NCI-H524 (cell line): ENCODE measurements at places on chromosomes 7 and 10.

GRCh38 chr7:48161407-48162125 is 9.7 kb upstream of the ABCA13 start:
- no peak for DNase-seq

- no peak for DNase-seq
Measured at GRCh38 chr7:143289421-143289820, 1.3 kb downstream of the CASP2 start.

DNA sequence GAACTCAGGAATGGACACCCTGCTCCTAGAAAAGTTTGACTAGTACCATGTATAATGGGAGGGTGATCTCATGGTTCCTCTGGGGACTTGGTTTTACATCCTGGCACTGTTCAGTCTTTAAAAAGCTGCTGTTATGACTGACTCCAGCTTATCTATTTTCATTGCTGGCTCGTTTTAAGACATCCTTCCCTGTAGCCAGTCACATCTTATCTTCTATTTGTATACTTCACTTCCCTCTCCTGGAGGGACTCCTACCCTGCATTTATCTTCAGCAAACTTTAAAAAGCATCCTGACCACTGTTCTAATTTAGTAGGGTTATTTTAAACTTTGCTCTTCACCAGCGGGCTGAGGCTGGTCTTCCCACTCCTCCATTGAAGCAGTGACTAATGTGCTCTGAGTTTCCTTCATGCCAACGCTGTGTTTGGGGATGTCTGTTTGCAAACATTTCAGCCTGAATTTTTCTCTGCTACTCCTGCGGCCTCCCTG is 72.9 kb upstream of the ARMC3 start:
- no peak for DNase-seq

DNA sequence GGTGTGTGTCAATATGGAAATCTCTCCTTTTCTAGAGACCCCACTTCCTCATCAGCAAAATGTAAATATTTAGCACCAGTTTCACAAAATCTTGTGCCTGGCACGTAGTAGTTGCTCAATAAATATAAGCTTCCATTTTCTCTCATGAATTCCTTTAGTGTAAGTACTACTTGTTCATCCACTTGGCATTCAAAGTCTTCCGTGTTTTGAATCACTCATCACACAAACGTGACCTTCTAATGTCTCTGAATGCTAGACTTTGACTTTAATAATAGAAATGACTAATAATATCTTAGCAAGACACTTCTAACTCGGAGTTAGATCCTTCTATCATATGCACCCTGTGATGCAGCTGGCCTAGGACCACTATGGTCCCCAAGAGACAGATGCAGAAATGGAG is 168.7 kb upstream of the ZNF32 start:
- no peak for DNase-seq

GRCh38 chr7:74040791-74041520 is 13.0 kb downstream of the ELN start:
- no peak for DNase-seq

GRCh38 chr7:123666492-123666891 is 10.8 kb downstream of the LMOD2 start:
- no peak for DNase-seq

- DNase-seq, result no peak
Measured at GRCh38 chr7:40947566-40947965, 755.3 kb downstream of the INHBA start.

DNA sequence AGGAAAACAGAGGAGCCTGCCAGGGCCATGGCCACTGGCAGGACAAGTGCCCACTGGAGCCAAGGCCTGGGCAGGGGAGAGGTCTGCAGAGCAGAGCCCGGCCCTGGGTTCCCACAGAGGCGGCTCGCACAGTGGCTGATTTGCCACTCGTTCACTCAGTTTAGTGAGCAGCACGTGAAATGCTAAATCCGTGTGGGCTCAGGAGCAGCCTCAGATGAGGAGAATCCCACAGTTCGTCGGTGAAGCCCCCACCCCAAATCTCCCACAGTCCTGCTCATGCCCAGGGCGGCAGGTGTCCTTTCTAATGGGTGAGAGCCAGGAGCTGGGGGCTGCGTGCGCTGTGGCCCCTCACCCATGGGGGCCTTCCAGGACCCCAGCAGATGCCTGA is 107.7 kb upstream of the FAM20C start:
- DNase-seq, result no peak
